ENCODE measurements at places on chromosomes 16 and 17.

DNA sequence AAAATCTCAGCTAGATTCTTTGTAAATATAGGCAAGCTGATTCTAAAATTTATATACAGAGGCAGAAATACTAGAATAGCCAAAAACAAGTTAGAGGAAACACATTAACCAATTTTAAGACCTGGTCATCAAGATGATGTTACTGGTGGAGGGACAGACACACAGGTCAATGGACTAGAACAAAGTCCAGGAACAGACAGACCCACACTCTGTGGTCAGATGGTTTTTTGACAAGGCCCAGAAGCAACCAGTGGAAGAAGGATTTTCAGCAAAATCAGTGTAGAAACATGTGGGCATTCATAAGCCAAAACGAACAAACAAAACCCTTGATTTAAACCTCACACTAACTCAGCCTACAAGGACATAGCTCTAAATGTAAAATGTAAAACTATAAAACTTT, 99.7 kb upstream of the METRNL start:
- DNase-seq = no peak

- DNase-seq = no peak
These were observed 25.9 kb upstream of the APOH start for GRCh38 chr17:66255112-66255511.

GRCh38 chr17:50688245-50688644, 19.5 kb downstream of the ANKRD40 start:
- no peak for DNase-seq

- no peak for DNase-seq
These were observed 8.0 kb upstream of the APPBP2 start for GRCh38 chr17:60534010-60534555.

DNA sequence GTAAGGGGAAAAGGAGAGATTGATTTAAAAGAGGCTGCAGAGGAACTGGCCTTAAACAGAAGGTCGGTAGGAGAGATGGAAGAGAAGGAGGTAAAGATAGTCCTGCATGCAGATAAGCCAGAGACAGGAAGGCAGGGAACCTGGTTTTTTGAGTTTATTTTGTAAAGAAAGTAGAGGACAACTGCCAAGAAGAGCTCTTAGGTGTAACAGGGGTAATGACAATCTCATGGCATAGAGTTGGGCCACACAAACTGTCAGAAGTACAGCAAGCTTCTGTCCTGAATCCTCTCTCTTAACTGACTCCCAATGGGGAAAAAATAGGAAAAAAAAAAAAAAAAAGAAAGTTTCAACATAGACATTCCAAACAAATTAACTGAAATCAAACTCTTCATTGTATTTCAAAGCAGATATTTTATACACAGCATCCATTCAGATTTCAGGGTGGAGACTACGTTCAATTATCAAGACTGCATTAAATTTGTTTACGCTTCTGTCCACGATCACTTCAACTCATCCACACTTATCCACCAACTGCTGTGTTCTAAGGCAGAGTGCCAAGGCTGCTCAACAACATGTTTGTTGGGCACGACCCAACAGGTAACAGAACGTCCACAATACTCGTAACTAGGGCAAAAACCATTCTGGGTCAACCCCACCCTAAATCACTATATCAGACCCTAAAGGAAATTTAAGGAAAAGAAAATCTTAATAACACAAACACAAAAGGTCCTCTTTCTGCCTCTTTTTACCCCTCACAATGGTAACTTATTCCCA, 34.9 kb downstream of the USP31 start:
- DNase-seq = no peak

All from stimulated activated CD8-positive, alpha-beta memory T cell treated with anti-CD3 and anti-CD28 coated beads, Interleukin-2, amount 100 ng/mL, for 48 hours (primary cell).